HepG2 (cell line): ENCODE measurements at places on chromosomes 1 and 21.

DNA sequence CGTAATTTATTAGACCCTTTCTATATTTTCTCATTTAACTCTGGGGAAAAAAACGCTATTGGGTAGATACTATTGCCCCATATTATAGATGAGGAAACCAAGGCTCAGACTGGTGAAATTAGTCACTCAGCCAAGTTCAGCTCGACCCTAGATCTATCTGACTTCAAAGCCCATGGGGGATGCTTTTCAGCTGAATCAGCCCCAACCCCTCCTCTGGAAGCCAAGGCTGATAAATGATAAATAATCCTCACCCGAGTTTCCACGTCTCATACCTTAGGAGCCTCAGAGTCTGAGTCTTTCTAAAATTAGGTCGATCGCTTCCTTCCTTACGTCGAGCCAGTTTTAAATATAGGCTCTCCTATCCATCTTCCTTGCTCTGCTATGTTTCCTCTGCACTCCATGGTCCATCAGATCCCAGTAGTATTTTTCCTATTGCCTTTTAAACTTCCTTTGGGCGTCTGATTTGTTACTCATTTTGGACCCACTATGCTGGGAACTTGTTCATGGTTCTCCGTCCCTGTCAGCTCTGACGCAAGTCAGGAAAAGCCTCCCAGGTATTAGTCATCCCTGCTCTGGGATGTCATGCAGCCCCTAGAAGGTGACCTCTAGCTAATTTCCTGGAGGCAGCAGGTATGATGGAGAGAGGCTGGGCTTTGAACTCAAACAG, 122.8 kb downstream of the PLPP3 start:
- no peaks in the 10 kb centered on the region for H3K27me3 ChIP-seq
- no peak overlapping the region for H3K27ac ChIP-seq
- no peaks in the 10 kb centered on the region for H3K36me3 ChIP-seq
- peaks cover 63% of the 10 kb centered on the region for H3K4me1 ChIP-seq

DNA sequence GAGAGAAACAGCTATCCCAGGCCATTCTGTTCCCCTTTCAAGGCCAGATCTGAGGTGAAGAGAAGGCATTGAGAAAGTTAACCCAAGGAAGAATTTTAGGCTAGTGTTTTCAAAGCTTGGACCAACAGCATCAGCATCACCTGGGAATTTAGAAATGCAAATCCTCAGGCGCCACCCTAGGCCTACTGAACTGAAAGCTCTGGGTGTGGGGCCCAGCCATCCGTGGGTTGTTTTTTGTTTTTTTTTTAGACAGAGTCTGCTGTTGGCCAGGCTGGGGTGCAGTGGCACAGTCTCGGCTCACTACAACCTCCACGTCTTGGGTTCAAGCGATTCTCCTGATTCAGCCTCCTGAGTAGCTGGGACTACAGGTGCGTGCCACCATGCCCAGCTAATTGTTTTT, 98.6 kb downstream of the RNF220 start:
- no peak overlapping the region for H3K27ac ChIP-seq
- peaks cover 1% of the 10 kb centered on the region; the same call in 1 of the 2 replicates for H3K36me3 ChIP-seq
- H3K4me1 ChIP-seq = peaks cover 22% of the 10 kb centered on the region
- no peak overlapping the region for H3K4me3 ChIP-seq

DNA sequence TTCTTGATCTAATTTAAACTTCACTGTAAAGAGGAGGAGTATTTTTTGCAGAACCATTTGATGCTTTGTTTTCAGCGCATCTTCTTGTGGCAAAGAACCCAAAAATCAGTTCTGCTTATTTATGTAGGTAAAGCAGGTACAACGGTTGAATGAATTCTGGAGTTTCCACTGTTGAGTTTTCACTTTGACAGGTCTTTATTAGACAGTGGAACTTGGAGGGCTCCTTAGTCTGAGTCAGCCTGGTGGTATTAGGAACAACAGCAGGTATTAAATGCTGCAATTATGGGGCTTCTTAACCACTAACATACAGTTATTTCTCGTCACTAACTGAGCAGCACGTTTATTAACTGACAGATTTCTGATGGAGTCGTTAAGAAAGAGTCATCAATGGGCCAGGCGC, 1.2 kb downstream of the LRIG2 start:
- H3K4me1 ChIP-seq = peaks cover 35% of the 10 kb centered on the region
- no peaks in the 10 kb centered on the region for H3K27me3 ChIP-seq
- peak overlapping the region; percentile 86 for H3K4me3 ChIP-seq
- H3K36me3 ChIP-seq = no peaks in the 10 kb centered on the region; the same call in 1 of the 2 replicates

GRCh38 chr1:109912214-109912861, 1.7 kb downstream of the CSF1 start:
- H3K27ac ChIP-seq = no peak overlapping the region
- peaks cover 29% of the 10 kb centered on the region for H3K27me3 ChIP-seq
- H3K36me3 ChIP-seq = no peaks in the 10 kb centered on the region
- peak overlapping the region; percentile 81 for H3K4me3 ChIP-seq
- peaks cover 61% of the 10 kb centered on the region for H3K4me1 ChIP-seq
- no peak for DNase-seq

DNA sequence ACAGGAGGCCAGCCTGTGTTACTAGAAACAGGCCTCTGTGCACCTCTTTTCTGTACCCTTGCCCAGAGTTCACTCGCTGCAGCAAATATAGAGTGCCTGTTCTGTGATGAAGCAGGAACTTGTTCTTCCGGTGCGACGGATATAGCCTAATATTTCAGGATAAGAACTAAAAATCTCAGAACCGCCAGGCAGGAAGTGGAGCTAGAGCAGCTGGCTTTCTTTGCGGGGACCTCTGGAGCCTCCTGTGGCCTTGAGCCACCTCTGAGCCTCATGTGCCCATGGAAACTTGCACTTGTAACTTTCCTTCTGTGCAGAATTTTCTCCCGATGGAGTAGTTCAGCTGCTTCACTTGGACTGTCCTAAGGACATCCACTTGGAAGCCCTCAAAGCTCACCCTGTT, 44.5 kb upstream of the VAMP3 start:
- no peak for DNase-seq
- H3K27ac ChIP-seq = no peak overlapping the region
- H3K4me1 ChIP-seq = no peaks in the 10 kb centered on the region
- H3K27me3 ChIP-seq = no peaks in the 10 kb centered on the region

DNA sequence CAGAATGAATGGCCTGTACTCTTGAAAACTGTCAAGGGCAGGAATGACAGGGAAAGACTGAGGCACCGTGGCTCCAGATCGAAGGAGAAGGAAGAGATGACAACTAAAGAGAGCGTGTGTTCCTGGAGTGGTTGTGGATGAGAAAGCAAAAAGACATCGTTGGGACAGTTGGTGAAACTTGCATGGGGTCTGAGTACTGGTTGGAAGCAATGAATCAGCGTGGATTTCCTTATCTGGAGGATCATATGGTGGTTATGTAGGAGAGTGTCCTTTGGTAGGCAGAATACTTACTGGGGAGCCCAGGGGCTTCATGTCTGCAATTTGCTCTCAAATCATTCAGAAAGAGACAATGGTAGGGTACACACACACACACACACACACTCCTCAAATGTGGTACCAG, 13.9 kb downstream of the LEMD1 start:
- H3K27ac ChIP-seq = no peak overlapping the region
- H3K4me3 ChIP-seq = no peak overlapping the region
- H3K36me3 ChIP-seq = no peaks in the 10 kb centered on the region

- no peaks in the 10 kb centered on the region for H3K27me3 ChIP-seq
- H3K36me3 ChIP-seq = no peaks in the 10 kb centered on the region
- H3K4me1 ChIP-seq = peaks cover 12% of the 10 kb centered on the region
- H3K4me3 ChIP-seq = no peak overlapping the region
- H3K27ac ChIP-seq = no peak overlapping the region
- no peak for DNase-seq
Observed at GRCh38 chr21:39055167-39055767, 128.0 kb downstream of the PSMG1 start.

- no peak overlapping the region for H3K27ac ChIP-seq
- no peak overlapping the region for H3K4me3 ChIP-seq
- H3K27me3 ChIP-seq = no peaks in the 10 kb centered on the region
- DNase-seq = no peak
- no peaks in the 10 kb centered on the region for H3K36me3 ChIP-seq
Observed at GRCh38 chr1:112565800-112566199, 53.1 kb downstream of the ST7L start.

- peaks cover 57% of the 10 kb centered on the region; the same call in 2 of the 3 replicates for H3K27me3 ChIP-seq
- no peaks in the 10 kb centered on the region for H3K4me1 ChIP-seq
- H3K27ac ChIP-seq = no peak overlapping the region
- no peak overlapping the region for H3K4me3 ChIP-seq
- H3K36me3 ChIP-seq = no peaks in the 10 kb centered on the region
Observed at GRCh38 chr1:201648066-201648906, 109.4 kb downstream of the NAV1 start.

- no peaks in the 10 kb centered on the region for H3K36me3 ChIP-seq
- peak overlapping the region; percentile 100 for H3K27ac ChIP-seq
- peaks cover 99% of the 10 kb centered on the region for H3K4me1 ChIP-seq
- H3K4me3 ChIP-seq = peak overlapping the region; percentile 36
- no peaks in the 10 kb centered on the region; the same call in 2 of the 3 replicates for H3K27me3 ChIP-seq
Observed at GRCh38 chr1:234975941-234976860, 152.4 kb downstream of the TOMM20 start.

GRCh38 chr21:41422546-41423304, 3.3 kb upstream of the MX1 start:
- DNase-seq = no peak
- no peak overlapping the region for H3K4me3 ChIP-seq
- H3K27me3 ChIP-seq = no peaks in the 10 kb centered on the region; the same call in 2 of the 3 replicates
- peaks cover 12% of the 10 kb centered on the region for H3K4me1 ChIP-seq
- no peak overlapping the region for H3K27ac ChIP-seq

- peak overlapping the region; percentile 96 for H3K27ac ChIP-seq
- peaks cover 97% of the 10 kb centered on the region for H3K4me1 ChIP-seq
- H3K36me3 ChIP-seq = peaks cover 6% of the 10 kb centered on the region; the same call in 1 of the 3 replicates
- peak overlapping the region; percentile 69 for H3K4me3 ChIP-seq
Observed at GRCh38 chr21:41322496-41323382, 6.1 kb downstream of the FAM3B start.

DNA sequence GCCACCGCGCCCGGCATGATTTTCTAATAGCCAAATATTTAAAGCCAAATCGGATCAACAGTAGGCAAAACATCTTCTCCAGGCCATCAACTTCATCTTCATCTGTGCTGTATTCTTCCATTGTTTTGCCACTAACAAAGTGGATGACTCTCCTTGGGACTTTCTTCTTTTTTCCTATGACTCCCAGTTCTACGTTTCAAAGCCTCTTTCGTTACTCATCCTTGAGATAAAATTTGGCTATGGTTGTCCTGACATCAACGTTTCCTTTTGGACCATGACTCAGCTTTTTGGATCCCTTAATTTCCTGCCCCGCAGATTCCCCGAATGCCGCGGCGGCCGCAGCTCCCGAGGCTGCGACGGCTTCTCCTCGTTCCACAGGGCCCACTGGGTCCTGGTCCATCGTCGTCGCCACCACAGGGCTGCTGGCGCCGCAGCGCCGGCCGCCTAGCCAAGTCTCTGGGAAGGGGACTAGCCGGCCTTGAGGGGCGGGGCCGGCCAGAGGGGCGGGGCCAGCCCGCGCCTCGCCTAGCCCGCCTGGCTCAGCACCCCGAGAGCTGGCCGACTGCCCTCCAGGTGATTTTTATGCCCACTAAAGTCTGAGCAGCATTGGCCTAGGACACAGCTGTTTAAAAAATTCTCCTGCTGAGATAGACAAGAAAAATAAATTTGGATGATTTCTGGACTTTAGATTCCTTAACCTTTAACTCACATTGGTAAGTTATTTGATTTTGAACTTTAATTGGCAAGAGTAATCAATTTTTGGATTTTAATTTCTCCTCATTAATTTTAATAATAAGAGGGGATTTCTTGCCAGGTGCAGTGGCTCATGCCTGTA, 93.9 kb downstream of the ADCY10 start:
- no peak overlapping the region for H3K27ac ChIP-seq
- no peak overlapping the region for H3K4me3 ChIP-seq
- H3K4me1 ChIP-seq = peaks cover 50% of the 10 kb centered on the region
- no peak for DNase-seq
- H3K36me3 ChIP-seq = no peaks in the 10 kb centered on the region
- H3K27me3 ChIP-seq = 0 out of 3 replicates have a peak, but pooled peaks cover 10% of the 10 kb centered on the region

GRCh38 chr1:62476525-62477219, 39.8 kb downstream of the USP1 start:
- peaks cover 9% of the 10 kb centered on the region for H3K36me3 ChIP-seq
- DNase-seq = no peak
- H3K4me1 ChIP-seq = peaks cover 15% of the 10 kb centered on the region; the same call in 1 of the 2 replicates

GRCh38 chr1:25067518-25068251, 137.6 kb upstream of the RUNX3 start:
- no peak for DNase-seq
- H3K27me3 ChIP-seq = peaks cover 3% of the 10 kb centered on the region; the same call in 1 of the 2 replicates
- H3K4me3 ChIP-seq = no peak overlapping the region
- H3K36me3 ChIP-seq = no peaks in the 10 kb centered on the region

DNA sequence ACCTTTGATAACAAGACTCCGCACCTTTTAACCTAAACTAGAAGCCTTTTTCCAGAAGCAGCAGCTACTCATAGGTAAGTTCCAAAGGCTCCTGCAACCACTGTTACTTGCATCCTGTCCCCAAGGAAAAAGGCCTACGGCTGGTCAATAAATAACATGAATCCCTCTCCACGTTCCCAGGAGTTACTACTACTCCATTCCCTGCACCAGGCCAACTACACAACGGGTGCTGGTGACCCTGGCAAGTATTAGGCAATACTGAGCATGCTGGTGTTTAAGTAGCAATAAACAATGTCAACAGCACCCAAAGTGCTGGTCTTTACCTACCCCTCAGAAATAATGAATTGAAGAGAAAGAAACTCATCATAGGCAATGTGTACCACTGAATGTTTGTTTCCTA, 7.7 kb downstream of the GNG12 start:
- no peak for DNase-seq
- no peak overlapping the region for H3K4me3 ChIP-seq
- no peak overlapping the region for H3K27ac ChIP-seq
- no peaks in the 10 kb centered on the region for H3K36me3 ChIP-seq

GRCh38 chr1:204975568-204976235, 67.3 kb upstream of the CNTN2 start:
- no peak overlapping the region for H3K27ac ChIP-seq
- H3K4me1 ChIP-seq = no peaks in the 10 kb centered on the region
- no peaks in the 10 kb centered on the region for H3K36me3 ChIP-seq
- H3K27me3 ChIP-seq = peaks cover 54% of the 10 kb centered on the region; the same call in 2 of the 3 replicates
- DNase-seq = peak; percentile 21
- H3K4me3 ChIP-seq = no peak overlapping the region

DNA sequence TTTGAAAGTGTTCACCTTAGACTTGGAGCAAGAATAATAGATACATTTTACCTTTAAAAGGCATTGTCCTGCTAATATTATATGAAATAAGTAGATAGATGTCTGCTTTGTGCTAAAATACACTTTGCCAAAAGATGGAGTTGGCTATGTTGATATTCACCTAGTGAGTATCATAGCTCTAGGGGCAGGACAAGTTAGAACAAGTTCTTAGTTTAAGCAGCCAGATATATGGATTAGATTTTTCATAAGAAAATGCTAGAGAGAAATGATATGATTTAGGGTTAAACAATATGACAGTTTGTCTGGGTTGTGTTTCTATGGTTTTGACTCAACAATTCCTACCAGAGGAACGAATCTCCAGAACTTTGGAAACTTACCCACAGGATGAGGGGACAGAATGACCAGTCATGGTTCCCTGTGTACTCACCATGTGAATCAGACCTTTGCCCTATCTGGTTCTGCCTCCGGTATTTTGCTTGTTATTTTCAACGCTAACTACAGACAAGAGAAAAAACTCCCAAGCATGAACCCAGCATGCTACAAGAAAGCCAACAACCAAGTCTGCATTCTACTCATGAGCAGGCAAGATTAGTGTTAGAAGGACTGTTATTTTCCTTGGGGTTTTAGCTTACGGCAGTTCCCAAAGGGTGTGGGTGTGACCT, 1.7 kb downstream of the F5 start:
- H3K4me1 ChIP-seq = peaks cover 75% of the 10 kb centered on the region
- peak overlapping the region; percentile 98 for H3K4me3 ChIP-seq
- H3K27ac ChIP-seq = peak overlapping the region; percentile 95
- peak; percentile 89 for DNase-seq
